ENCODE measurements at places on chromosomes 13 and 19. TPM values are rescaled to one million over a fixed set of nuclear protein-coding genes. Genes with fewer than 3 reads are reported as not detected.

CLDN10 gene
- total RNA-seq: not detected

MEF2B gene
- total RNA-seq: 0.27 TPM

LONP1 gene
- total RNA-seq: 130 TPM

LRRC4B gene
- total RNA-seq: not detected

SIGLEC12 gene
- total RNA-seq: not detected

GRCh38 chr19:6066661-6067646, 43.3 kb downstream of the RFX2 start:
- DNase-seq: peak; percentile 95

GRCh38 chr19:39676004-39676403, 20.3 kb downstream of the LGALS16 start:
- DNase-seq: no peak

- no peak for DNase-seq
Measured at GRCh38 chr13:29853131-29853530, 2.7 kb upstream of the UBL3 start.

DNA sequence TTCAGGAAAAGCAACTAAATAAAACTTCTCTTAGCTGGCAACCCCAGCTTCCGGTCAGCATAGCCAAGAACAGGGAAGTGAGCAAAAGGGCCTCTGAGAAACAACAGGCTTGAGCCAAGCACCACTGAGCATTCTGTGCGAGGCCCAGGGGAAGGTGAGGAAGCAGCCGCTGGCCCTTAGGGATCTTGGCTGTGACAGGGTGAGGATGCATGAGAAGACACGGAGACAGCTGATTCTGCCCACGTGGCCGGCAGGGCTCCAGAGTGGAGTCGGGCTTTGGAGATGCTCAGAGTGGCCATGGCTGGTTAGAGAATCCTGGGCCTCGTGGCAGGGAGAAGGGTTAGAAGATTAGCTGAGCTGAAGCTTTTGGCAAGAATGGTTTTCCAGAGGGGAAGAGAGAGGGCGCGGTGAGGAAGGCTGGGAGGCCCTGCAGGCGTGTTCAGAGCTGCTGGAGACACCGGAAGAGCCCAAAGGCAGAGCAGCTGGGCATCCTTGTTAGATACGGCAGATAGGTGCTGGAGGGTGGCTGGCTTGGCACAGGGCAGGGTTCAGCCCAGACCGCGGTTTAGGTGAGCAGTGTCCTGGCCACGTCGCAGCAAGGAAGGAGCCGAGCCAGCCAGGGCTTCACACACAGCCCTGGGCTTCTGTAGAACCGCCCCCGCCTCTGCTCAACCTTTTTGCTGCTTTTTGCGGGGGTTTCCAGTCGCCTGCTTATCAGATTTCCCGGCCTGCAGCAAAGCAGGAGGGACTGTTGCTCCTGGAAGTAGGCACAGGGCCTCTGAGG, 17.3 kb downstream of the UPF1 start:
- peak; percentile 87 for DNase-seq

- DNase-seq: no peak
Measured at GRCh38 chr13:98752467-98753290, at the start of gene SLC15A1. TSS of gene SLC15A1 (minus strand) at chr13:98752672. CDS start at chr13:98752598, 74 bp downstream.

- no peak for DNase-seq
Measured at GRCh38 chr13:27474751-27475268, 24.4 kb upstream of the MTIF3 start.

GRCh38 chr13:49140910-49141611, 79.1 kb upstream of the MLNR start:
- no peak for DNase-seq

- DNase-seq: no peak
Measured at GRCh38 chr13:45598597-45598996, 16.9 kb downstream of the ERICH6B start.

DNA sequence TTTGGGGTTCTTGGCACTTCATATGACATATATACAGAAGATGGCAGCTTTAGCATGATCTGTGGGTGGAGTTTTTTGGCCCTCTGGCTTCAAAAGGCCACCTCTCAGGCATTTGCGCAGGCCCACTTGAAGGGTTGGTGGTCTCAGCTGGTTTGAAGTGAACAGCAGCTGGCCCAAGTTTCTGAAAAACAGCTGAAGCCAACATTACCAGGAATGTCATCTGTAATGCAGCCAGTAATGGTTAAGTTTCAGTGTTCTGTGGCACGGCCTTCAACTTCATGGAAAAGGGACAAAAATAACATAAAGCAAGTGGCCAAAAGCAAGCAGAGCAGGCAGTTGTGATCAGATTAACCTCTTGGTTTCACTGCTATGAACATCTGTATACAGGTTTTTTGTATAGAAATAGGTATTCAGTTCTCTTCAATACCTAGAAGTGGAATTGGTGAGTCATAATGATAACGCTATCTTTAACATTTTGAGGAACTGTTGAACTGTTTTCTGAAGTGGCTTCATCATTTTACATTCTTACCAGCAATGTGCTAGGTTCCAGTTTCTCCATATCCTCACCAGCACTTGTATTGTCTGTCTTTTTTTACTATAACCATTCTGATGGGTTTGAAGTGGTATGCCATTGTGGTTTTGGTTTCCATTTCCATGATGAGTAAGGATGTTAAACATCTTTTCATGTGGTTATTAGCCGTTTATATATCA, 245.4 kb downstream of the SHISA2 start:
- no peak for DNase-seq

GRCh38 chr13:52868190-52868589, 19.8 kb upstream of the PCDH8 start:
- DNase-seq: no peak

GRCh38 chr19:4830768-4831265, 695 bp downstream of the TICAM1 start:
- no peak for DNase-seq

GRCh38 chr19:21848706-21849105, 12.7 kb upstream of the ZNF43 start:
- DNase-seq: no peak

DNA sequence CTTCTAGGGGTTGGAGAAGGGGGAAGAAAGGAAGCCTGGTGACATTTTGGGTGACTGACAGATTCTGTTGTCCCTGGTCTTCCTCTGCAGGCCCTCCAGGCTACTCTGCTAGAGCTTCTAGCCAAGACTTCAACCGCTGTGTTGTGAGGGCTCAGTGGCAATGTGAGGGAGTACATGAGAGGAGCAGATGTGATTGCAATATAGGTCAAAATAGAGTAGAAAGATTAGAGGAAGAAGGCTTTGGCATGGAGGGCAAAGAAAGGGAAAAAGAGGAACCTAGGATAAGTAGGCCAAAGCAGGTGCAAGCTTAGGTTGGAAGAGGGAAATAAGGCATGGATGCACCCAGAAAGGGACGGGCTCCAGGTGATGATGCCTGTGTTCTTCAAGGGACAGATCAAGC, 216.9 kb downstream of the RGCC start:
- no peak for DNase-seq

DNA sequence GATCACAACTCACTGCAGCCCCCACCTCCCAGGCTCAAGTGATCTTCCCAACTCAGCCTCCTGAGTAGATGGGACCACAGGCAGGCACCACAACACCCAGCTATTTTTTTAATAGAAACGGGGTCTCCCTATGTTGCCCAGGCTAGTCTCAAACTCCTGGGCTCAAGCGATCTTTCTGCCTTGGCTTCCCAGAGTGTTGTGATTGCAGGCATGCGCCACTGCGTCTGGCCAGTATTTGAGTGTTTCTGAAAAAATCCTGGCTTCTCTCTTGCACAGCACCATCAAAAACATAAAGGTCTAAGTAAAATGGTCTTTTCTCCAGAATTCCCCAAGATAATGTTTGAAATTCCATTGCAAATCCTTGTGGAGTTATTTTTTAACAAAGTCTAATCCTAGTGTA, 47.8 kb downstream of the ELF1 start:
- peak; percentile 16 for DNase-seq
